Calu3 (cell line): ENCODE measurements at places on chromosomes 16 and 17.
A peak's percentile ranks its signal among the peaks of the same experiment; 100 is the strongest.

GRCh38 chr17:83035722-83036121 is 43.7 kb upstream of the METRNL start:
- no peak for DNase-seq

DNA sequence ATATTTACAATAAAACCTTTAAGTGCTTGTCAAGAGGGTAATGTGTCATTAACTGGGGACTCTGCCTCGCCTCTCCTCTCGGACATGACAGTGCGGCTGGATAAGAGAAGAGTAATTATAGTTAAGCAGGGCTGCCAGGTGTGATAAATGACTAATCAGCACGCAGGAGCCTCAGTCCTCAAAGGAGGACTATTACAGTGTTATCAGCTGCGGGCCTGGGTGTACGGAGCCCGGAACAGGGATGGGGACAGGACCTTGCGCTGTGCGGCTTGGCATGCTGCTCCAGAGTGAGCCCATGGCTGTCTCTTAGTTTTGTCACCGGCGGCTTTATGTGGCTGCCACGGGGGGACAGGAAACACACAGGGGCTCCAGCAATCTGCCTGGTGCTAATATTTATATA is 607.2 kb downstream of the MAF start:
- no peak for DNase-seq

DNA sequence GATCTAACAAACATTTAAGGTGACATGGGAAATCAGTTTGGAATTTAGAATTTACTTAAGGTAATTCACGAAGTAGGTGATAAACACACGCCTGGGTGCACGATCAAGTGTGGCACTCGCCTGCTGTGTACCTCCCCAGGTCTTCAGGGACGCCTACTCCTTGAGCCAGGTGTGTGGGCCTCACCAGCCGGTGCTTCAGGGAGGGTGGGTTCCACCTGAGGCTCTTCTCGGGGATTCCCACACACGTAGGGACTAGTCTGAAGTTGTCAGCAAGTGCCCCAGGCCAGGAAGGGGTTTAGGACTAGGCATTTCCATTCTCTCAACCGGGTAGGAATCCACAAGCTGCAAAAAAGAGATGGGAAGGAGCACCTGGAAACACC is 9.8 kb upstream of the NAT9 start:
- DNase-seq, result no peak

DNA sequence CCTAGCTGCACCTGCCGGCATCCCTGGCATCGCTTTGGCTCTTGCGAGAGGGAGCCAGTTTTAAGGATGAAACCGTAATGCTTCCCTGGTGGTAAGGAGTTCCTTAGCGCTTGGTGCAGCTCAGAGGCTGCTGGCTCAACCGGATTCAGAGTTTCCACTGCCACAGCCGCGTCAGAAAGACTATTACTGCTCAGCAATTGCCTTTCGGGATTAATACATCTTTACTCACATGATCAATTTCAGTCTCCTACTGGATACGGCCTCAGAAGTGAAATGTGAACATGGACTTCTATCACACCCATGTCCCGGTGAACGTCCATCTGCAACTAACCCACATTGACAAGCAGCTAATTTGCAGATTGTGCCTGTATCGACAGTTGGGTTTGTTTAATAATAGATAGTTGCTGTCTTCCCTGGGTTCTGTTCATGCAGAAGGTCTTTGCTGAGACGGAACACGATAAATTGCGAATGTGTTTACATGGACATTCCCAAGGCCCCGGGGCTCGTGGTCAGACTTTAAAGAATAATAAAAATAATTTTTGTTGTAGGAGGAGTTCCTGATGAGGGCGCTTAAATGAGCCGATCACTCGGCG is 175.4 kb downstream of the ENGASE start:
- no peak for DNase-seq

GRCh38 chr17:67487506-67487905 is 110.4 kb downstream of the PITPNC1 start:
- DNase-seq, result no peak

DNA sequence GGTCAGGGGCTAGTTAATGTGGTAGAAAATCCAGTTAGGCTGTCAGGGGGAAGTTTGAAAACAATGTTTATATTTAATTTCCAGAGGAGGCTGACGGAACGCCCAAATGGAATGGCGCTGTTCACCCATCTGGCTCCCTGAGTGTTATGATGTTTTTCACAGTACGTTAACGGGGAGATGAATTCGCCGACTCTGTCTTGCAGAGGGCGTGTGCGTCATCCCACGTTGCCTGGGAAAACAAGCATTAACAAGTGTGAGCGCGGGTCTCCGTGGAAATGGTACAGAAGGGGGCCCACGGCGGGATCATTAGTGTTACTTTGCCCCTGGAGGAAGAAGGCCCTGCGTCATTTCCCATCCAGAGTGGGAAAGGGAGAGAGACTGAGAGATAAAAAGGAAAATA is 29.6 kb downstream of the RGS9 start:
- no peak for DNase-seq

DNA sequence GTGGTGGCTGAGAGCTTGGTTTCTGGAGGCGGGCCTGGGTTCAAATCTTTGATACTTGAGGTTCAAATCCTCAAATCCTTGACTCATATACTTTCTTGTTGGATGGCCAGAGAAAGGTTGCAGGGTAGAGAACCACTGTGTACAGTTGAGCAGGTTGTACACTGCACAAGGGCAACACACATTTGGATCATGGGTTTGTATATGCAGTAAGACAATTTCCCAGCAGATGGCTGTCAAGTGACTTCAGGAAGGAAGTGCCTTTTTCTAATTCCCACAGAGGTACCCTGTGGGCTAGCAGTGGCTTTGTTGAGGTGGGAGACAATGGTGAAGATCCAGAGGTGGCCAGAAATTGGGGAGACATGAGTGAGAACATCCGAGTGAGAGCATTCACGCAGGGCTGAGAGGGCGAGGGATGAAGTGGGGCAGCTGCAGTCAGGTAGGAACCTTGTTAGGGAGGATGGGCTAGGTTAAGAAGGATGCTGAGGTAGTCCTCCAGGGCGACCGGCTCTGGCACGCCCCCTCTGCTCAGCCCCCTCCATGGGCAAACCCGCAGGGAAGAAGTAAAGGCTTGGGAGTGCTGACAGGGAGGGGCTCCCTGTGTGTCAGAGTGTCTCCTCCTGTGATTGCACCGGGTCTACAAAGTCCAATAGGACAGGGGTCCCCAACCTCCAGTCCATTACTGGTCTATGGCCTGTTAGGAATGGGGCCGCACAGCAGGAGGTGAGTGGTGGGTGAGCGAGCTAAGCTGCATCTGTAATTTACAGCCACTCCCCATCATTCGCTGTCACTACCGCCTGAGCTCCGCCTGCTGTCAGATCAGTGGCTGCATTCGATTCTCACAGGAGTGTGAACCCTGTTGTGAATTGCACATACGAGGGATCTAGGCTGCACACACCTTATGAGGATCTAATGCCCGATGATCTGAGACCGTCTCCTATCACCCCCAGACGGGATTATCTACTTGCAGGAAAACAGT is 2.7 kb downstream of the C16orf89 start:
- no peak for DNase-seq

GRCh38 chr17:43669971-43670644 is 8.4 kb upstream of the MEOX1 start:
- peak; percentile 36 for DNase-seq

DNA sequence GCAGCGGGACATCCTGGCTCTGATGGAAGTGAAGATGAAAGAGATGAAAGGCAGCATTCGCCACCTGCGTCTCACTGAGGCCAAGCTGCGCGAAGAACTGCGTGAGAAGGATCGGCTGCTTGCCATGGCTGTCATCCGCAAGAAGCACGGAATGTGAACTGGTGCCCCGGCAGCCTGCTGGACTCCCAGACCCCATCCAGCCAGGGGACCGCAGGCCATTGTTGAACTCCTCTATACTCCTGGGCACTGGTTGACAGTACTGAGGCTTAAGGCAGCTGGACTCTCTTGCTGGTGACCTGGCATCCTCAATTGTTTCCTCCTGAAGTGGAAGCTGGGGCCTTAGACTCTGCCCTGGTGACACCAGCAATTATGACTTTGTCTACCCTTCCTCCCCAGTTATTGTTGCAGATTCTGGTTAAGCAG is 1.2 kb downstream of the THAP11 start:
- DNase-seq, result no peak

GRCh38 chr16:27795992-27796614 is 246.2 kb downstream of the KATNIP start:
- peak; percentile 61 for DNase-seq

DNA sequence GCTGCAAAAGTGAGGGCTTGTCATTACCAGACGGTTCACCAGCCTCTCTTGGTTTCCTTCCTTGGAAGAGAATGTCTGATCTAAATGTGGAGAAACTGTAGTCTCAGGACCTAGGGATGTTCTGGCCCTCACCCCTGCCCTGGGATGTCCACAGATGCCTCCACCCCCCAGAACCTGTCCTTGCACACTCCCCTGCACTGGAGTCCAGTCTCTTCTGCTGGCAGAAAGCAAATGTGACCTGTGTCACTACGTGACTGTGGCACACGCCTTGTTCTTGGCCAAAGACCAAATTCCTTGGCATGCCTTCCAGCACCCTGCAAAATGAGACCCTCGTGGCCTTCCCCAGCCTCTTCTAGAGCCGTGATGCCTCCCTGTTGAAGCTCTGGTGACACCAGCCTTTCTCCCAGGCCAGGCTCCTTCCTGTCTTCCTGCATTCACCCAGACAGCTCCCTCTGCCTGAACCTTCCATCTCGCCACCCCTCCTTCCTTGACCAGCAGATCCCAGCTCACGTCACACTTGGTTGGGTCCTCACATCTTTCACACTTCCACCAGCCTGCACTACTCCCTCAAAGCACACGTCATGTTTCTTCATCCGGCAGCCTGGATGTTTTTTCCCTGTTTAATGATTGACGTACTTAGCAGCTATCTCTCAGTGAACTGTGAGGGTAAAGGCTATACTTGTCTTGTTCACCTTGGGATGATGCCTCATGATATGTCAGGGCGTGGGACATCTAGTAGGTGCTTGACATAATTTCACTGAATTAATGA is 4.3 kb downstream of the ZNF768 start:
- no peak for DNase-seq

- DNase-seq, result no peak
Measured at GRCh38 chr17:34902831-34903547, 58.3 kb downstream of the CCT6B start.

DNA sequence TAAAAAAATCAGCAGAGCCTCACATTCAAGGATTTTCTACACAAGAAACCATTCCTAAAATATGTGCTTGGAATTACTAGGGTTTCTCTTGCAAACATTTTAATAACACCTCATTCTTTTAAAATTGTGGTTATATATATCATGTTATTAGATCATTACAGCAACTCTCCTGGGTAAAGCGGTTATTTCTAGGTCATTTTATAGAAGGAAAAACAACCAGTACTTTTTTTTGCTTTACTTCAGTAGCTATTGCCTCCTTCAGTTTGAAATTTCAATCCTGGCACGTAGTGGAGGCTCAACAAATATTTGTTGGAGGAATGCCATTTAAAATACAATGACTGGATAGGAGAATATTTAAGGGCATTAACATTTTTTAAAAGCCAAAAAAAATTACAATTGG is 220.6 kb downstream of the CDRT15L2 start:
- DNase-seq, result no peak

DNA sequence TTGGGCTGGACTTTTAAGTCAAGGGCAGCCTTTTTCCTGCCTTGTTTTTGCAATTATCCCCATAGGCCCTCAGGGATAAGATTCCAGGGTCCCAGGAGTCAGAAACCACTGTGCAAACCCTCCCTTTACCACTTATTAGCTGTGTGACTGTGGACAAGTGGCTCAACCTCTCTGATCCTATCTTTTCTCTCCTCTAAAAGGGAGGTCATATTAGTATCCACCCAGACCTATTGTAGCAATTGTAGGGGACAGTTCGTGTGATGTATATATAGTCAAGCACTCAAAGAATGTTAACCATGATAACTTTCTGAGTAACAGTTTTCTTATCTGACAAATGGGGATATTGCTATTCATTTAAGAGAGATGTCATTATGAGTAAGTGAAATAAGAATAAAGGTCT is 68.2 kb downstream of the IRX5 start:
- DNase-seq, result no peak

- DNase-seq, result no peak
Measured at GRCh38 chr16:969508-970385, 1.0 kb downstream of the LMF1 start.
